ENCODE measurements at places on chromosomes 2 and 18.

DNA sequence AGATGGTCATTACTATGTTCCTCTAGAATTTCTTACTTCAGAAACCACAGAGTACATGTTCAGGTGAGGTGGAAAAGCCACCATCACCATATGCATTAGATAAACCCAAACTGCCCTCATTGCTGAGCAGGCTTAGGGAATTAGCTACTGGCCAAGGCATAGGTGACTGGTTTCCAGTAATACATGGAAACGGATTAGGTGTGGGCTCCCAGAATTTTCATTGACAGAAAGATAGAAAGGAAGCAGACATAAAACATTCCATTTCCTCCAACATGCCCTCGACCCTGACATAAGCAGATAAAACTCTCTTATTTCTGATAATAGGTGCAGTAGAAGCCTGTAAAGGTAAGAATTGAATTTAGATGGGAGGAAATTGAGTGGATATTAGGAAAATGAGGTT, 1466.1 kb downstream of the SUCLG1 start:
- no peak for DNase-seq

DNA sequence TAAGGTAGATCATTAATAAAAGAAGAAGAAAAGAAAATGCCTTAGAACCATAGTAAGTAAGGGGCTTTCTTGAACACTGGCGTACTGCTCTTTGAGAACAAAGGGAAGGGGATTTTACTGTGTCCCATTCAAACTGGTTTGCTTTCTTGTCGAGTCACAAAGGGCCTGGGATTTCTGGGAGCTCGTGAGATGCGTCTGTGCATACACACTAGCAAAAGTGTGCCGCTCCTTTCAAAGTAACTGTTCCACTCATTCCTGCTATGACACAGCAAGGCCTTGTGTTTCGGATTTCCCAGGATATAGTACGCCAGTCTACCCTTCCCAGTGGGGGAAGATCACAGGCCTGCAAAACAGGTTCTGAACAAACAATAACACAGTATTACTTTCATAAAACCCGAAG, 93.0 kb downstream of the KCTD18 start:
- DNase-seq, result no peak

DNA sequence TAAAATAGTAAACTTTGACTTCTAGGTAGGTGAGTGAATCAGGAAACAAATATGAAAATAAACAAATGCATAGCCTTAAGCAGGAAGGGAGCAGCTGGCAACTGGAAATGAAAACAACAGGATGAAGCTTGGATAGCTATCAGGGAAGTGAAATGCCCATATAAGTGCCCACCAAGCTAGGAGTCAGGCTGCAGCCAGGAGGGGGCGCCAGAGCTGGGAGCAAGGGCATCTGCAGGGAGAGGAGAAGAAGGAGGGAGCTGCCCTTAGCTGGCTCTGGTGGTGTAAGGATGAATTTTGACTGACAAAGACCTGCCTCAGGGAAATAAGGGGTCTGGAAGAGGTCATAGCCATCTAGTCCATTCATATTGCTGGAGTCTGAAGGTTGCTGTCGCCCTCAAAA, 298.3 kb downstream of the TDRD15 start:
- DNase-seq, result no peak

DNA sequence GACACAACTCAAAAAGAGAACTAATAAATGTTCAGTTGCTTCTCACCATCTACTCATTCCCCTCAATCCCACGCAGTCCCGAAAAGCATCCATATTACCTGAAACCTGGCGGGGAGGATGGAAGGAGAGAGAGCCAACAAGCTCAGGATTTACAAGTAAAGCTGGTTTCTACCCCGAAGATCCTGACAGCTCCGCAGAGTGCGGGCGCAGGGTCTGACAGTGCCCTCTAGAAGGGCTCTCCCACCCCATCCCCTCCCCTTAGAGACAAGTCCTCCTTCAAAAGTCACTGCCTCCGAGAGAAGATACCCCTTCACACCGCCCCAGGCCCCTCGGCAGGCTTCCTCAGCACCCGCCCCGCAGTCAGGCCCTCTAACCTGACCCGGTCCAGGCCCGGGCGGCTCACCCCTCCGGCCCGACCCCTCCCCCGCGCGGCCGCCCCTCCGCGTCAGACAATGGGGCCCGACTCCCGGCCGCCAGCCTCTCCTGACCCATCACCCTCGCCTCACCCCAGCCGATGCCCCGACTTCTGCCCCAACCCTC, 550 bp downstream of the RAB1A start:
- DNase-seq, result peak; percentile 14

GRCh38 chr2:86645752-86646151, 22.1 kb upstream of the RNF103 start:
- no peak for DNase-seq

DNA sequence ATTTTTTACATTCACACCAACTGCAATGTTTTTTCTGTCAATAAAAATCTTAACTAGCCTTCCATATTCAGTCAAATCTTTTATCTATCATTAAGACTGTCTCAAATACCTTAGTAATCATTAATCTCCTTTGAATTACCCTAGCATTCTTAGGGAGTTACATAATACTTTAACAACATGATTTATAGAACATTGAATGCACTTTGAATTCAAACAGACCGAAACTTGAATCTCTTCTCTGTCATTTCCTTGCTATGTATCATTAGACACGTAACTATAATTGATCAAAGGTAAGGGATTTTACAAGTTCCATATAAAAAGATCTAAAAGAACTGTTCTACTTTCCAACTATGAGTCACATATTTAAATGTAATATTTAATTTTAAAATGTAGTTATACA, 330.9 kb downstream of the RIT2 start:
- no peak for DNase-seq

GRCh38 chr2:182610231-182610630, 105.8 kb upstream of the DNAJC10 start:
- DNase-seq, result no peak

DNA sequence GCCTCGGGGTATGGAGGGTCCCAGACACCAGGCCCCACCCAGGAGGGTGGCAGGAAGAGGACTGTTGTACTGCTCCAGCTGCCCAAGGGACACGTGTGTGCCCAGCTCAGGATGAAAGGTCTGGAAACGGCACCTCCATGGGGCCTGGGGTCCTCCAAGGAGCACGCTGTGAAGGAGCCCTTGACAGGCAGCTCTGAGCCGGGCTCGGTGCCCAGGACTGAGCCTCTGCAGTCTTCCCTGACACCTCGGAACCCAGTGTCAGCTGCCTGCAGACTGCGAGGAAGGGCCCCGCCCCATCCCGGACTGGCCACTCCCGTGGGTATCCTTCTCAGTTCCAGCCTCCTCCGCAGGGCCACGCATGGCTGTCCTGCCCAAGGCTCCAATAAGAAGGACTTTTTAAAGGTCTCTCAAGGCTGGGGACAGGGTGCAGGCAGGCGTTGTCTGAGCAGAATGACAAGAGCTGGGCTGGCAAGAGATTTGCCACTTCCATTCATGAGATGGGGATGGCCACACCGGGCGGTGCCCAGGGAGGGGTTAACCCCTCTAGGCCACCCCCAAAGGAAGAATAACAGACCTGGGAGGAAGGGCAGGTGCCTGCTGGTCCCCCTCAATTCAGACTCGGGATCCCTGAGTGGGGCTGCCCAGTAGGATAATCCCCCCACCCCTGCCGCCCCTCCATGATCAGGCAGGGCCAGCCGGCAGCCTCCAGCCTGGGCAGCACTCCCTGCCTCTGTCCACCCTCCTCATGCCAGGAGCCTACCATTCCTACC, 8.9 kb downstream of the ECEL1 start:
- no peak for DNase-seq

- no peak for DNase-seq
These were observed 7.9 kb upstream of the INHBB start for GRCh38 chr2:120338015-120338414.

GRCh38 chr18:42882122-42882521, 233.4 kb downstream of the RIT2 start:
- no peak for DNase-seq

DNA sequence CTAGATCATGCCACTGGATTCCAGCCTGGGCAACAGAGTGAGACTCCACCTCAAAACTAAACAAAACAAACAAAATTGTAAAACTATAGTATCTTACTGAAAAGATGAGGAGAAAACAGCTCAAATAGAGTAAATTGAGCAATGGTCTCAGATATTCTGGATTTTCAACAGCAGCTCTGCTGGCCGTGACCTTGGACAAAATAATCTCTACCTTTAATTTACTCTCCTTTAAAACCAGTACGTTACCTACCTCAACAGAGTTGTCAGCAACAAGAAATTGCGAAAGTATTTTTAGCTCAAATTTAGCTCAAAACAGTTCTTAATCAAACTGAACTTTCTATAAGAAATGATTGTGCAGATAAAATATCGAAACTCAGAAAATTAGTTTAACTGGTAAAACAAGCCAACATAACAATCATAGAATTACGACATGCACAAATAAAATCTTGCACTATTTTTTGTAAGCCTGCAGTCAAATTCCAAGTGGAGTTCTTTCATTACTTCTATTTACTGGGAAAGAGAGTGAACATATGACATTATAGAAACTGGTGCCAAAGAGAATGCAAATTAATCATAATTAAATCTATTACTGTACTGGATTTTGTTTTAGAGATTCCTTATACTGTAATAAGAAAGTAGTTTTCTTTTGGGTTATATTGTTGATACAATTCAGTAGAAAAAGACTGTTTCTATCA, 40.8 kb downstream of the TRIP12 start:
- no peak for DNase-seq

DNA sequence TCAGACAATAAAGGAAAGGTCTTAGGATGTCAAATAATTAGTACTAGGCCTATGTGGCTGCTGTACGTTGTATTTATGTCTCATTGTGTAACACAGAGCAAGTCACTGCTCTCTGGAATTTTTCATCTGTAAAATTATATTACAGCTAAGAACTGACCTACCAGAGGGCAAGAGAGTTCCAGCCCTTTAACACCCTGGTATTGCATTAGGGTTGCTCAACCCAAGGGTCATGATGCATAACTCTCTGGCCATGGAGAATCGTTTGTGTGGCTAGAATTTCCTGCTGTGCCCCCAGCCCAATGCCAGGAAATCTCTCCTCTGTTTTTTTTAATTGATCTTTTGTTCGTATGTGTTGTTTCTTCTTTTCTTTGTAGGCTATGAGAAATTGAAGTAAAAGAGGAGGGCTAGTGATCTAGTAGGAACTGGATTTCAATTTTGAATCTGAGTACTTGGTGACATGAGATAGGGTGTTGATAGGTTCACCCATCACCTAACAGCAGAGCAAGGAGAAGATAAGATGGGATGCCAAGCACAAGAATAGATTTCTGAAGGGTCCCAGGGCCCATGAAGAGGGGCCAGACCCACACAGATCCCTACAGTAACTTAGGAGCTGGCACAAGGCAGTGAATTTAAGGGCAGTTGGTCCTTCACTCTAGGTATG, 571.2 kb upstream of the TNP1 start:
- DNase-seq, result no peak

DNA sequence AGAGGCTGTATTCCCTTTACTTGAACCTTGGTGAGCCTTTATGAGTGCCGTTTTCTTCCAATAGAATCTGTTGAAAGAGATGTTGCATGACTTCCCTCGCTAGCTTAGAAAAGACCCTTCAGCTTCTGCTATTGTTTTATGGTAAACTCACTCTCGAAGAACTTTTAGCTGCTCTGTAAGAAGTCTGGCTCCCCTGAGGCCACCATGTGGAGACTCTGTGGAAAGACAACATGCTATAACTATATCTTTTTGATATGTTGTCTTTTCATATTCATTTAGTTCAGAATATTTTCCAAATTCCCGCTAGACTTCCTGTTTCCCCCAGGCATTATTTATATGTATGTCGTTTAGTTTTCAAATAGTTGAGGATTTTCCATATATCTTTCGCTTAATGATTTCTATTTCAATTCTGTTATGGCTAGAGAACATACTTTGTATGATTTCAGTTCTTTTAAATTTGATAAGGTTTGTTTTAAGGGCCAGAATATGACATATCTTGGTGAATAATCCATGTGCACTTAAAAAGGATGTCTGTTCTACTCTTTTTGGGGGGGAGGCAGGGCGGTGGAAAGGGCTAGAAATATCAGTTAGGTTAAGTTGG, 64.1 kb downstream of the PTPN4 start:
- no peak for DNase-seq

- peak; percentile 39 for DNase-seq
These were observed 45.6 kb upstream of the ODC1 start for GRCh38 chr2:10493634-10494281.

DNA sequence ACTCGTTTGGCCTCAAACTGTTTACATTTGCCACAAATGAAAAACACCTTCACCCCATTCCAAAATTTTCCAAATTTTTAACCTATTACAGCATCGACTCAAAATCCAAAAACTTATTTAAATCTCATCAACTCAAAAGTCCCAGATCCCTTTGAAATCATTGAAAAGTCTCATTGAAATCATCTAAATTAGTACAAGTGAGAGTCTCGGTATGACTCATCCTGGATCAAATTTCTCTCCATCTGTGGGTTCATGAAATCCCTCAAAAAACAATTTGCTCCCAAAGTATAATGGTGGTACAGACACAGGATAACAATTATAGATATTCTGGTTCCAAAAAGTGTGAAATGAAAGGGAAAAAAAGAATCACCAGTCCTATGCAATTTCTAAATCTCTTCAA, 65.1 kb downstream of the LRP1B start:
- DNase-seq, result no peak

GRCh38 chr2:21052044-21052443, 8.2 kb upstream of the APOB start:
- DNase-seq, result no peak

All from stimulated activated CD8-positive, alpha-beta memory T cell treated with anti-CD3 and anti-CD28 coated beads, Interleukin-15, amount 100 ng/mL, for 24 hours (primary cell).